Esophagus squamous epithelium (tissue), 5 donors: ENCODE measurements at places on chromosomes 1 and 21.
A peak's percentile ranks its signal among the peaks of the same experiment; 100 is the strongest.

GRCh38 chr1:164633997-164634396 is 75.0 kb downstream of the PBX1 start:
- H3K4me3 ChIP-seq = no peak overlapping the region
- DNase-seq = no peak
- no peaks in the 10 kb centered on the region for H3K27me3 ChIP-seq
- H3K36me3 ChIP-seq = no peaks in the 10 kb centered on the region

DNA sequence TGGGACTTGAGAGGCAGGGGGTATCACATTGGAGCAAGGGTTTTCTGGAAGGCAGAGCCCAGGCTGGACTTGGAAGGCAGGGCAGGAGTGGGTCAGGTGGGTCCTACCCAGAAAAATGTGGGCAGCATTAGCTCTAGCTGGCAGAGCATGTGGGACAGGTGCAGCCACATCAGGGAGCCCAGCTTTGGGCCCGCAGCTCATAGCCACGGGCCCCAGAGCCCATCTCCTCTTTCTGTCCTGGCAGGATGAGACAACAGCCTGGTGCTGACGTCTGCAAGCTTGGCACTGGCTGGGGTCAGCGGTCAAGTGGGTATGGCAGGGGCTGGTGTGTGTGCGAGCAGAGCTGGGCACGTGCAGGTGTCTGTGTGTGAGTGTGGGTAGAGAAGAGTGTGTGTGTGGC is 154.7 kb downstream of the GRIK3 start:
- no peak overlapping the region for H3K4me3 ChIP-seq
- H3K36me3 ChIP-seq = no peaks in the 10 kb centered on the region
- DNase-seq = no peak
- H3K4me1 ChIP-seq = no peaks in the 10 kb centered on the region
- no peak overlapping the region for H3K27ac ChIP-seq

DNA sequence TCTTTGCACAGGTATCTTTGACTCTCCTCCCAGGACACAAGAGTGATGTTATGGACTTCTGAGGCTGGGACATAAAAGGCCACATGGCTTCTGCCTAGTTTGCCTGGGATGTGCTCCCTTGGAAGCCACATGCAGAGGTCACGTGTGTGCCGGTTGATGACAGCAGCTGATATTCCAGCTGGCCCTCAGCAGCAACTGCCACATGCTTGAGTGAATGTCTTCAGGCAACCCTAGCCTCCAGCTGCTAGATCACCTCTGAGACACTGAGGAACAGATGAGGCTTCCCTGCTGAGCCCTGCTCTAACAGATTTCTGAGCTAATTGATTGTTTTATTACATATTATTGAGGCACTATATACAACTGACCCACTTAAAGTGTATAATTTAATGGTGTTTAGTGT is 11.6 kb upstream of the AKR7A3 start:
- no peaks in the 10 kb centered on the region for H3K27me3 ChIP-seq
- no peak overlapping the region for H3K4me3 ChIP-seq
- H3K4me1 ChIP-seq = no peaks in the 10 kb centered on the region
- no peak for DNase-seq
- H3K27ac ChIP-seq = no peak overlapping the region
- H3K36me3 ChIP-seq = peaks cover 53% of the 10 kb centered on the region

GRCh38 chr1:9211291-9211811 is 23.2 kb upstream of the H6PD start:
- no peaks in the 10 kb centered on the region for H3K27me3 ChIP-seq
- H3K4me1 ChIP-seq = no peaks in the 10 kb centered on the region
- DNase-seq = no peak
- H3K4me3 ChIP-seq = no peak overlapping the region
- no peaks in the 10 kb centered on the region for H3K36me3 ChIP-seq

- no peak overlapping the region for H3K4me3 ChIP-seq
- no peak overlapping the region for H3K27ac ChIP-seq
- H3K36me3 ChIP-seq = peaks cover 7% of the 10 kb centered on the region
- DNase-seq = no peak
Measured at GRCh38 chr1:28756846-28757245, 20.1 kb downstream of the YTHDF2 start.

DNA sequence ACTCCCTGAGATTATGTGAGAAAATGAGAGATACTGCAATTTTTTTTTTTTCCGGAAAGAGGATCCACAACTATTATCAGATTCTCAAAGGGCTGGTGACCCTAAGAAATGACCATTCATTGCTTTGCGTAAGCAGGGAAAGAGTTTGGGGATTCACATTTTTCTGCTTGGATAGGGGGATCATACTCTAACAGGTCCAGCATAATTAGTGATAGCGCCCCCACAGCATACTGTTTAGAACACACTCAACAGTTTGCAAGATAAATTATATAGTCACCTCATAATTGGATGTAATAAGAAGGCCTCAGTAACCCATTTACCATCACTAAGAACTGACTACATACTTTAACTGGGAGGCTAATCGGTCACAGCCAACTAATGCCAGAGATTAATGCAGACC is 1.9 kb downstream of the CCT3 start:
- H3K4me1 ChIP-seq = peaks cover 29% of the 10 kb centered on the region
- no peak for DNase-seq
- no peaks in the 10 kb centered on the region for H3K27me3 ChIP-seq
- peaks cover 2% of the 10 kb centered on the region for H3K36me3 ChIP-seq
- H3K4me3 ChIP-seq = peak overlapping the region; percentile 98
- no peak overlapping the region for H3K27ac ChIP-seq

- no peaks in the 10 kb centered on the region for H3K27me3 ChIP-seq
- H3K4me1 ChIP-seq = no peaks in the 10 kb centered on the region
- H3K36me3 ChIP-seq = no peaks in the 10 kb centered on the region
- H3K27ac ChIP-seq = no peak overlapping the region
Measured at GRCh38 chr1:94012708-94013366, 103.6 kb upstream of the GCLM start.

- H3K27ac ChIP-seq = no peak overlapping the region
- peaks cover 30% of the 10 kb centered on the region for H3K4me1 ChIP-seq
- H3K27me3 ChIP-seq = no peaks in the 10 kb centered on the region
- no peak for DNase-seq
Measured at GRCh38 chr1:202597090-202597761, 113.0 kb downstream of the SYT2 start.

DNA sequence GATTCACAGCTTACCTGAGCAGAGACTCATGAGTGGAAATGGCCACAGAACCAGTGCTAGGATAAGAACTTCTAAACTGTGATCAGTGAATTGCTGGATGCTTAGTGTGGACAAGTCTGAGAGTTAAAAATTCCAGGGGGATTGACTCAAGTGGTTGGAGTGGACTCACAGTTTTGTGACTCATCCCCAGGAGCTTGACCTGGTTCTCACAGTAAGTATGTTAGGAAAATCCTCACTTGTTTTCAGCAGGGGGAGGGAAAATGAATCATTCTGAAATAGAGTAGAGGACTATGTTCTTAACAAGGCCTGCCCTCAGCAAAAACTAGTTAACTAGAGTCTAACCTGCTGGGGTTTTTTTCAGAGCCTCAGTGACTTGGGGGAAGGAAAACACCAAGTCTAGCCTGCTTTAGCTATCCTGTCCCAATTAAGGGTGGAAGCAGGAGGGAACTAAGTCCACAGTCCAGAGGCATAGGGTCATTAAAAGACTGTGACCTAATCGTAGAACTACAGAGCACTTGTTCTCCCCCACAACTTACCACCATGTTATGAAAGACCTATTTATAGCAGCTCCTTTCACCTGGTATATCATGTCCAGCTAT is 6.1 kb upstream of the CDC73 start:
- H3K4me1 ChIP-seq = peaks cover 10% of the 10 kb centered on the region
- H3K27me3 ChIP-seq = no peaks in the 10 kb centered on the region
- H3K27ac ChIP-seq = no peak overlapping the region
- H3K4me3 ChIP-seq = no peak overlapping the region

GRCh38 chr21:15212206-15212605 is 147.4 kb upstream of the NRIP1 start:
- DNase-seq = no peak
- peaks cover 9% of the 10 kb centered on the region for H3K4me1 ChIP-seq
- no peaks in the 10 kb centered on the region for H3K36me3 ChIP-seq
- no peaks in the 10 kb centered on the region for H3K27me3 ChIP-seq
- no peak overlapping the region for H3K4me3 ChIP-seq
- no peak overlapping the region for H3K27ac ChIP-seq

- no peak overlapping the region for H3K27ac ChIP-seq
- no peak for DNase-seq
- H3K4me1 ChIP-seq = peaks cover 4% of the 10 kb centered on the region
- H3K4me3 ChIP-seq = no peak overlapping the region
- H3K27me3 ChIP-seq = no peaks in the 10 kb centered on the region
Measured at GRCh38 chr1:226985839-226986463, 45.9 kb downstream of the COQ8A start.

GRCh38 chr1:236980673-236981072 is 23.6 kb downstream of the MT1HL1 start:
- H3K27ac ChIP-seq = no peak overlapping the region
- no peaks in the 10 kb centered on the region for H3K27me3 ChIP-seq
- no peaks in the 10 kb centered on the region for H3K4me1 ChIP-seq
- no peaks in the 10 kb centered on the region for H3K36me3 ChIP-seq
- no peak overlapping the region for H3K4me3 ChIP-seq
- no peak for DNase-seq

- no peak for DNase-seq
- H3K27ac ChIP-seq = peak overlapping the region; percentile 10
- H3K4me3 ChIP-seq = no peak overlapping the region
- no peaks in the 10 kb centered on the region for H3K36me3 ChIP-seq
Measured at GRCh38 chr1:53084589-53084971, 22.6 kb downstream of the PODN start.

GRCh38 chr1:220776720-220777326 is 9.9 kb upstream of the MTARC1 start:
- H3K27ac ChIP-seq = no peak overlapping the region
- no peak overlapping the region for H3K4me3 ChIP-seq
- no peaks in the 10 kb centered on the region for H3K27me3 ChIP-seq
- no peaks in the 10 kb centered on the region for H3K4me1 ChIP-seq
- DNase-seq = no peak
- H3K36me3 ChIP-seq = no peaks in the 10 kb centered on the region

DNA sequence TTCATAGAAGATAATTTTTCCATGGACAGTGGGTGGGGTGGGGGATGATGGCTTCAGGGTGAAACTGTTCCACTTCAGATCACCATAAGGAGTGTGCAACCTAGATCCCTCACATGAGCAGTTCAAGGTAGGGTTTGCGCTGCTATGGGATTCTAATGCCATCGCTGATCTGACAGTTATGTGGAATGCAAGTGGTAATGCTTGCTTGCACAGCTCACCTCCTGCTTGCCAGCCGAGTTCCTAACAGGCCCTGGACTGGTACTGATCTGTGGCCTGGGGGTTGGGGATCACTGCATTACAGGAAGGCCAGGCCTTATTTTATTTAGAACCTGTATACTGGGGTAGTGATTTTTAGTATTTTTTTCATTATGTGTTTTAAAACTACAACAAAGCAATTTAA is 22.0 kb downstream of the MAN1A2 start:
- DNase-seq = no peak
- no peaks in the 10 kb centered on the region for H3K27me3 ChIP-seq
- peaks cover 26% of the 10 kb centered on the region for H3K4me1 ChIP-seq

DNA sequence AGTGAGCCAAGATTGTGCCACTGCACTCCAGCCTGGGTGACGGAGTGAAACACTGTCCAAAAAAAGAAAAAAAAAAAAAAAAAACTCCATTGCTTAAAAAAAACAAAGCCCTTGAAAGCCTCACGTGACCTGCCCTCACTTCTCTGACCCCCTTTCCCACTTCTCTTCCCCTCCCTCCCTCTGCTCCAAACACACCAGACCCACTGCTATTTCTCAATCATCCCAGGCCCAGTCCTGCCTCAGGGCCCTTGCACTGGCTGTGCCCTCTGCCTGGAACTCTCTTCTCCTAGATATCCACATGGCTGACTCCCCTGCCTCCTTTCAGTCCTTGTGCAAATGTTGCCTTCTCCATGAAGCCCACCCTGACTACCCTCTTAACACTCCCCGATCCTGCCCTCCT is 45.4 kb upstream of the TARDBP start:
- no peak overlapping the region for H3K4me3 ChIP-seq
- no peaks in the 10 kb centered on the region for H3K36me3 ChIP-seq
- H3K4me1 ChIP-seq = peaks cover 24% of the 10 kb centered on the region
- no peak for DNase-seq

DNA sequence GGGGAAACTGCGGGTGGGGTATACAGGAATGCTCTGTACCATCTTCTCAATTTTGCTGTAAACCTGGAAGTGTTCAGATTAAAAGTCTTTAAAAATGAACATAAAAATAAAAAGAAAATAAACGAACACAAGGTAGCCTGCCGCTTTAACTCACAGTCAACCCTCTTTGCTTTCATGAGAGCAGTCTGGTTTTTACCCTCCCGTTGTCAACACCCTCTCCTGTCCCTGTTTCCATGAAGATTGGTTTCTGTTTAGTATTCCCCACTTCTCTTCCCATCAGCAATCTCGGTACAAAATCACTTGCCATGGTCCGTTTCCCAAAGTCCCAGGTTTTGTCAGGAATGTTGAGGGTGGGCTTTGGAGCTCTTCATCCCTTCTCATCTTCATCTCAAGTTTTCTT is 28.8 kb downstream of the MT1HL1 start:
- H3K27me3 ChIP-seq = no peaks in the 10 kb centered on the region
- no peak overlapping the region for H3K4me3 ChIP-seq
- H3K27ac ChIP-seq = no peak overlapping the region
- no peaks in the 10 kb centered on the region for H3K36me3 ChIP-seq

DNA sequence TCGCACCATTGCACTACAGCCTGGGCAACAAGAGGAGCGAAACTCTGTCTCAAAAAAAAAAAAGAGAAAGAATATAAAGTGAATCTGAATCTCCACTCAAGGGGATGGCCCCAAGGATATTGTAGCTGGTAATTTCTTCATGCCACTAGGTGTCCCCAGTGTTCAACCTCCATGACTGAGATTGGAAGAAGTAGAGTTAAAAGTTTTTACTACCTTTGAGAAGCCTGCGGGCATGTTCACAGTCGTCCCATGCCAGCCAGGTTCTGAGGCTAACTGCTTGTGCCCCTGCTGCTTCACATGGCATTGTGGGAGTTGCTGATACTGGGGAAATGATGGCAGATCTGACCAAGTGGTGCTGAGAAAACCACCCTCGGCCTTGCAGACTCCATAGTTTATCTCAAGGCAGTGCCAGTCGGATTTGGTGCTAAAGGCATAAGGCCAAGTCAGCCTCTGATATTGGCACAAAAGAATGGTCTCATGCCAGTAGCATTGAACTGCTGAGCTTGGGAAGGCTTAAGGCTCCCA is 10.8 kb upstream of the SHISA4 start:
- peaks cover 7% of the 10 kb centered on the region for H3K4me1 ChIP-seq
- no peak for DNase-seq
- H3K27me3 ChIP-seq = no peaks in the 10 kb centered on the region
- H3K36me3 ChIP-seq = peaks cover 40% of the 10 kb centered on the region

DNA sequence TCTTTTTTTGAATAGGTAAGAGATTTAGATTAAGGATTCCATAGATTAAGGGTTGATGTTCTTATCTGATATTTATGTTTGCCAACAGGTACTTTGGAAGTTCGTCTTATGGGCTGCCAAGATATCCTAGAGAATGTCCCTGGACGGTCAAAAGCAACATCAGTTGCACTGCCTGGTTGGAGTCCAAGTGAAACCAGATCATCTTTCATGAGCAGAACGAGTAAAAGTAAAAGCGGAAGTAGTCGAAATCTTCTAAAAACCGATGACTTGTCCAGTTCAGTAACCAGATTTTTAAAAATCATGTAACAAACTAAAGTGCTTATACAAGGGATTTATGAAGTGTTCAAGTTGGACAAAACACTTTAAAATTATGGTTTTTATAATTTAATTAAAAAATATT is 100.5 kb downstream of the PKN2 start:
- no peak overlapping the region for H3K4me3 ChIP-seq
- no peaks in the 10 kb centered on the region for H3K36me3 ChIP-seq
- no peak for DNase-seq
- H3K27ac ChIP-seq = no peak overlapping the region
